ENCODE measurements at places on chromosomes 6 and 20.

DNA sequence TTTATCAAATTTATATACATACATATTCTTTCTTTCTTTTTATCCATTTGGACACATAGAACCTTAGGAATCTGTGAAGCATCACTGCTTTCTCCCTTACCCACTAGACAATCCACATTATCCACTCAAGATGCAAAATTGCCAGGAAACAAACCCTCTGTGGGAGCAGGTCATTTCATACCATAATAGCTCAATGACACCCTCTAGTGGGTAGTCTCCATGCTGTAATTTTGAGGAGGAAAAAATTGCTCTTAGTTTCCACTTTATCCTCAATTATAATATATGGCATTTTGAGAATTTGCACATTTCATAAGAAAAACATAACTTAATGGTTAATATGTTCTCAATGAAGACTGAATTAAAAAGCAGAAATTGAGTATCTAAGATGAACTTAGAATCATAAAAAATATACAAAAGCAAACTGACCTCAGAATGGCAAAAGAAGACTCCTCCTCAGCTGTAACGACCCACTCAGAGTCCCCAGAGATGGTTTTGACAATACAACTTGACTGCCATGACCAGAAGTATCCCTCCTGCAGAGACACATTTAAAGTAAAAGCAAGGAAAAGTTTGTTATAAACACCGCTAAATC, 164.1 kb downstream of the FRK start:
- DNase-seq = no peak

DNA sequence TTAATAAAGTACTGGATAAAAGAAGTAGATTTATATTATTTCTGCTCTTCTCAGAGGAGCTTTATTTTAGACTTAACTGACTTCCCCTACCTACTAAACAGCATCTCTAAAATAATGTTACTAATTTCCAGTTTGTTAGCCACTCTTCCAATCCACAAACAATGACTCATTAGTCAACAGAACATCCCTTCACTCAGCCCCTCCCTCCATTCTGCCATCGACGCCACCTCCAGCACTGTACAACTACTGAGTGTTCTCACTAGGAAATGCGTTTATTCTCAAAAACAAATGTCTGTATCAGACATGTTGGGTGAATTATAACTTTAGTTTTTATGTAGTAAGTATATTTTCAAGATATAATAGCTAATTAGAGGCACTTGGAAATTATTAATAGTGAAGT, 427.0 kb downstream of the EYS start:
- no peak for DNase-seq

DNA sequence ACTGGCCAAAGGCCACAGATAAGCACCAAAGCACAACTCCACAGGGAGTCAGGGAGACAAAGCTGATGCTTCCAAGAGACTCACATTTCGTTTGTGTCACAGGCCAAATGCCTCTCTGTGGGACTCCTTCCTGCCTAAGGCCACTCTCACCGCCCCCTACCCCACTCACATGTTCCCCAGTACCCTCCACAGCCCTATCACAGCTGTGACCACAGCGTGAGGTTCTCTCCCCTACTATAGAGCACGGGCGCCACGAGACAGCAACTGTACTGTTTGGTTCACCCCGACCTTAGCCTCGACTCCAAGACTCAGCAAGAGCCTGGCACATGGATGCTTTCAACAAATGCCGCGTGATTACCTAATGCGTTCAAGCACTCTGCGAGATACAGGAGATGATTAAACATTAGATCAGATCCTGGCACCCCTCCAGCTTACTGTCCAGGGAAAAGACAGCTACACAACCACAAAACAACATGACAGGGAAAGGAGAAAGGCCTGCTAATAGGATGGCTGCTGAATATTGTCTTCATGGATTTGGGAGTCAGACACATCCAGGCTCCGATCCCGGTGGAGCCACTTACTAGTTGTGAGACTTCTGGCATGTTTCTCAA, 105.5 kb downstream of the AGPAT4 start:
- DNase-seq = no peak

DNA sequence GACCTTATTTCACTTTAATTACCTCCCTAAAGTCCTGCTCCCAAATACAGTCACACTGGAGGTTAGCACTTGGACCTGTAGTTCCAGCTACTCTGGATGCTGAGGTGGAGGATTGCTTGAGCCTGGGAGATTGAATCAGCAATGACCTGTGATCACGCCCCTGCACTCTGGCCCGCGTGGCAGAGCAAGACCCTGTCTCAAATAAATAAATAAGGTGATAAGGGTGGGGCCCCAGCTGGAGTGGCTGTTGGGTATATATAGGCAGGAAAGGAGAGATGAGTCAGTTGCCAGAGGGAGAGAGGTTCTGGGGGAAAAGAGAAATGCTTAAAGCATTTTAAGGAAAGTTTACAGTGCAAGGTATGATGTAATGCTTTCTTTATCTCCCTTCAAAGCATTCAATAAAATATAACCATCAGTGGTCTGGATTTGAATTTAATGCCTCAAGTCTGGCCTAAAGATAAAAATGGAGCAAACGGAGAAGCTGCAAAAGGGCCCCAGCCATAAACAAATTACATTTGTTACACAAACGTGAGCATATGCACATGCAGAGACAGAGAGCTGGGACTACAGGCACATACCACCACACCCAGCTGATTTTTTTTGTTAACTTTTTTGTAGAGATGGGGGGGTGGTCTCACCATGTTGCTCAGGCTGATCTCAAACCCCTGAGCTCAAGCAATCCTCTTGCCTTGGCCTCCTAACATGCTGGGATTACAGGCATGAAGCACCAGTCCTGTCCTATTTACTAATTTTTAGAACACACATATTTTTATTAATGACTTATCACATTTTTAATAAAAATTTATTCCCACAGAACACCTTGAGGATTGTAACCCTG, 6.1 kb upstream of the PM20D2 start:
- DNase-seq = no peak

DNA sequence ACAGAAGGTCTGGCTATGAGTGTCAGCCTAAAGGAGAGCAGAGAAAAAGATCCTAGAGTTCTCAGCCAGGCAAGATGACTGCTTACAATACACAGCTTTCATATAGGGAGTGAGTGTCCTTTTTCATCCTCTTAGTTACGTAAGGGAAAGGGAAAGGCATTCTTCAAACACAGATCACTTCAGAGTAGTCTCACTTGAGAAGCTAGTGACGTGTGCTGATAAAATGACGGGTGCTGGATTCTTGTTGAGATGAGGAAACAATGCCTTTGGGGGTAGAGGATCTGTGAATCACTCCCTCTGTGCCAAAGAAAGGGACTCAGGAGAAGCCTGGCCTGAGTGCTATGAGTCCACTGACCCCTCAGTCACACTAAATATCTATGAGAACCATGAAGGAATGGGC, 117.3 kb downstream of the QRSL1 start:
- DNase-seq = no peak

- no peak for DNase-seq
Observed at GRCh38 chr20:44601801-44602204, 19.4 kb downstream of the PKIG start.

DNA sequence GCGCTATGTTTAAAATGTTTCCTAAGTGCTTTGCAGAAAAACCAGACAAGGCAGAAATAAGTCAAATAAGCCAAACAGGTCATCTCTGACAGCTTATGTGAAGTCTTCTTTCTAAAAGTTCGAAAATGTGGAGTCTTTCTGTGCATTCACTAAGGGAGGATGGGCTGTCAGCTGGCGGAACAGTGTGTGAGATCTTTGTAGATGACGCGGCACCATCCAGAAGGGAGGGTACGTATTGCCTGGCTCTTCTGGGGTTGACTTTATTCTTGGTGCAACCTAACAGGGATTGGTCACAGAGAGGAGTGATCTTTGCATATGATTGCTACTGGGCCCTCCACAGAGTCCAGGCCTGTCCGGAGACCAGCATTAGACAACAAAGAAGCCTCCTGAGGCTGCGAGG, 114.5 kb upstream of the EDN1 start:
- DNase-seq = no peak

- DNase-seq = no peak
Observed at GRCh38 chr6:127073222-127073621, 45.2 kb upstream of the RSPO3 start.

- no peak for DNase-seq
Observed at GRCh38 chr6:28632326-28632851, 106.7 kb downstream of the GPX5 start.

- no peak for DNase-seq
Observed at GRCh38 chr6:120981835-120982234, 352.4 kb downstream of the TBC1D32 start.

- no peak for DNase-seq
Observed at GRCh38 chr20:56608376-56608775, 20.7 kb upstream of the TFAP2C start.

DNA sequence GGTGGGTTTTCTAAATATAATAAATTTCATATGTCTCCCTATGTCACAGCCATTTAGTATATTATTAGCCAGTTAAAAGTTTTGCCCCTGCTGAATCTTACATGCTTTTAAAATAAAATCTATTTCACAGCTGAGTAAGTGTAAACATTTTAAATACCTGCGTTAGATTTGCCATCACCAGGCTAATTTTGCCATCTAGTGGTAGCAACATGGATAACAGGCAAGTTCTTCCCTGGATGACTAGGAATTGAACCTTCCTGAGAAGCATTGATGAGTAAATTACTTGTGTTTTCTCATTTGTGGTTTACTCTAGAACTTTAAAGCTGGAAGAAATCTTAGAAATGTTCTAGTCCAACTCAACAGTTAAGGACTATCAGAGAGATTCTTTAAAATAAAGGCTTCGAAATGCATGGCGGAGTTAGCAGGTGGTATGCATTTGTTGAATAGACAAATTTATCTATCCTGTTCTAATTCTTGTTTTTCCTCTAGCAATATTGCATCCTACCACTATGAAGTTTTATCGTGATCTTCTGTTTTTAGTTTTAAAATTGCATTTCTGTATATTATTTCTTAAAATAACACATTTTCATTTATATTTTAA, 2.6 kb downstream of the PRSS35 start:
- DNase-seq = no peak

DNA sequence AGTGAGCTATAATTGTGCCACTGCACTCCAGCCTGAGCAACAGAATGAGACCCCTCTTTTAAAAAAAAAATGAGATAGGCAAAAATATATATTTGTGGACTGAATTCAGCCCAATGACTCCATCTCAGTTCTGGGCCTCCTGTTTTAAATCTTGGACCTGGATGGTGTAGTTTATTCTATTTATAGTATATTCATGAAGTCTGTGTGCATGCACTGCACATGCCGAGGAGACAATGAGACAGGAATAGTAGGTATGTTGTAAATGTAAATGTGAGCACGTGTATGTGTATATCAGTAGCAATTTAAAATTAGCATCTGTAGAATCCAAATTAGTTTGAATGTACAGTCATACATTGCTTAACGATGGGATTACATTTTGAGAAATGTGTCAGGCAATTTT, 91.0 kb downstream of the TBC1D7 start:
- DNase-seq = no peak

Data from CD4-positive, alpha-beta T cell treated with Interleukin-17A for 4 hours (primary cell).